Mononuclear cell (primary cell): ENCODE measurements at places on chromosomes 7 and 10. TPM values are rescaled to one million over a fixed set of nuclear protein-coding genes. Genes with fewer than 3 reads are reported as not detected.

The KCNIP2 gene
- total RNA-seq: 4.1 TPM

The WDFY4 gene
- 28.9 TPM for total RNA-seq

The FOXI2 gene
- not detected for total RNA-seq

The ZP3 gene
- 1.7 TPM for total RNA-seq

The MAD1L1 gene
- 74.2 TPM for total RNA-seq

The SLC39A12 gene
- total RNA-seq: not detected

The BTBD16 gene
- not detected for total RNA-seq
